ENCODE measurements at places on chromosomes 5 and 9. TPM values are rescaled to one million over a fixed set of nuclear protein-coding genes. Genes with fewer than 3 reads are reported as not detected.

Gene FOXD4L4
- total RNA-seq = not detected

Gene PDE6A
- total RNA-seq = not detected

Gene PCDHB3
- not detected for total RNA-seq

Gene MYORG
- total RNA-seq = 1.6 TPM

Gene PCSK1
- not detected for total RNA-seq

Gene TLX3
- total RNA-seq = not detected

Gene NDUFS6
- total RNA-seq = 31.6 TPM

Gene GPRIN1
- total RNA-seq = 3.0 TPM

Gene BTNL8
- 0.18 TPM for total RNA-seq

Gene TEX48
- 0.68 TPM for total RNA-seq

Gene CCNI2
- total RNA-seq = 7.7 TPM

Gene TMEM174
- not detected for total RNA-seq

All from activated T-helper 2 cell treated with anti-CD3 and anti-CD28 coated beads, Interferon-gamma antibody, Interleukin-2, Interleukin-4, amounts not matched to agents 10 μg/mL and 5 μg/mL and 100 μg/mL, durations not matched to agents 14 hours and 24 hours and 36 hours (primary cell).